Esophagus squamous epithelium (tissue), 5 donors: ENCODE measurements at places on chromosomes 7 and 10.

- DNase-seq = no peak
Observed at GRCh38 chr7:142546452-142546851, 202.8 kb upstream of the PRSS1 start.

- DNase-seq = no peak
Observed at GRCh38 chr10:86757113-86757972, 924 bp downstream of the BMPR1A start.

DNA sequence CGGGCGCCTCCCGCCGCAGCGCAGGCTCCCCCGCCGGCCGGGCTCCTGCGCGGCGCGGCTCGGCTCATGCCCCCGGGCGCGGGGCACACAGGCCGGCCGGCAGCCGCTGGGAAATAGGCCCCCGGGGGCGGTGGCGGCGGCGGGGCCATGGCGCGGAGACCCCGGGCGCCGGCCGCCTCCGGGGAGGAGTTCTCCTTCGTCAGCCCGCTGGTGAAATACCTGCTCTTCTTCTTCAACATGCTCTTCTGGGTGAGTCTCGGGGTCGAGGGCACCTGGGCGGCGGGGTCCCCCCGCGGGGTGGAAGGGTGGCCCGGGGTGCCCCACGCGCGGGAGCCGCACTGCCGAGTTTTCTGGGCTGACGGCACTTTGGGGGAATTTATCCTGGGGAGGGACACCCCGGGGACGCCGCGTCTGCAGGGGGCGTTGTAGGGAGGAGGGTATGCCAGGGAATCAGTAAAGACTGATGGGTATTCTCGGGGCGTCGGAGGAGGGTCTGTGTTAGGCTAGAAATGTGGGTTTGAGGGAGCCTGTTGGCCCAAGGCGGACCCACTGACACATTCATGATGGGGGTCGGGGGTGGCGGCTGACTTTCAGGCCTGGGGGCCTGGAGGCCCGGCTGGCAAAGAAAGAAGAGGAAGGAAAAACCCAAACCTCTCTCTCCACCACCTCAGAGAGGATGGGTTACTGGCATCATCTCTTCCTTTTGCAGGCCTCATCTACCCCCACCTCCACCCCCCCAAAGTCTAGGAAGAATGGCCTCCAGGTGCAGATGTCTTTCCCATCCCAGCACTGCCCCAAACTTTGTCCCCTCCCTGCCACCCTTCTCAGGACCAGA, 544 bp downstream of the TSPAN33 start:
- DNase-seq = no peak

GRCh38 chr10:119316729-119317097, 109.3 kb downstream of the GRK5 start:
- no peak for DNase-seq

- DNase-seq = no peak
Observed at GRCh38 chr7:107742678-107743566, 1.0 kb upstream of the CBLL1 start.

DNA sequence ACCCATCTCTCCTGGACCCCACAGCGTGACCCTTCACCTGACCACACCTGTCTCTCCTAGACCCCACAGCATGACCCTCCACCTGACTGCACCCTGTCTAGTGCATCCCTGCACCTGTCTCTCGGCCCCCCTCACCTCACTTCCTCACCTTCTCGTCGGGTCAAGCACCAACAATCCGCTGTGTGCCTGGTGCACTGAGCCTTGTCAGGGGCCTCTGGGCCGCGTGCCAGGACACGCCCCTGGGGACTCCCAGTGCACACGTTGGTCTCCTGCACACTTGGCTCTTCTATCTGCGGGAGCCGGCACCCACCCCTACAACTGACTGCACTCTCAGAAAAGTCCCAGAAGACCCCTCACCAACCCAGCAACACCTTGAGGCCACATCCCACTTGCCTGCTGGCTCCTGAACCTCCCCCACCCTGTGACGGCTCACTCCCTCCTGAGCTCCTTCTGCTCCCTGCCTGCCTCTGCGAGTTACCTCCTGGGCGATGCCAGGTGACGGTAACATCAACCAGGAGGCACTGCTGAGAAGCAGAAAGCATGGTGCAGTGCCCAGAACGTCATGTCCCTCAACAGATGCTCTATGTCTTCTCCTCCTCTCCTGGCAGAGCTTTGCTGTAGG, 147.6 kb downstream of the DIP2C start:
- DNase-seq = no peak

DNA sequence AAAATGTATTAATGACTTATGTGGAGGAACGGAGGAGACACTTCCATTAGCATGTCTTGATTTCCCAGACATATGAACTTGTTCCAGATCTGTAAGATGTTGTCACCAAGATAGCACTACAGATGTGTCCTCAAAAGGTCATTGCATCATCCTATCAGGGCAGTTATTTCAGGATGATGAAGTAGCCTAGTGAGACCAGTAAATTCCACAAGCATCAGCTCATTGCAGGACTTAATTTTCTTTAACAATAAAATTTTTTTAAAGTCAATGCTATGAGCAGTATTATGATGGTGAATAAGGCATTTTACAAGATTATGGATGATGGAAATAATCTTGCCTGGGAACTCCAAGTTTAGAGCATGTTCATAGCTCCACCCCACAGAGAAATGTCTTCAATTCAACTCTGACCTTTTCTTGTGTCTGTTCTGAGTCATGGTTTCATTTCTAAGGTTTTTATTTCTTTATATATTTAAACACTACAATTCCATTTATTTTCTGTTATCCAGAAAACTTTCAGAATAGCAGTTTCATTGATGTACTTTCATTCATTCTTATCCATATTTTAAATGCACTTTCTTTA, 1203.3 kb upstream of the CELF2 start:
- no peak for DNase-seq

- DNase-seq = no peak
Observed at GRCh38 chr10:92692080-92692671, 2.4 kb downstream of the HHEX start.

GRCh38 chr10:63887023-63887589, 365.9 kb downstream of the REEP3 start:
- no peak for DNase-seq

DNA sequence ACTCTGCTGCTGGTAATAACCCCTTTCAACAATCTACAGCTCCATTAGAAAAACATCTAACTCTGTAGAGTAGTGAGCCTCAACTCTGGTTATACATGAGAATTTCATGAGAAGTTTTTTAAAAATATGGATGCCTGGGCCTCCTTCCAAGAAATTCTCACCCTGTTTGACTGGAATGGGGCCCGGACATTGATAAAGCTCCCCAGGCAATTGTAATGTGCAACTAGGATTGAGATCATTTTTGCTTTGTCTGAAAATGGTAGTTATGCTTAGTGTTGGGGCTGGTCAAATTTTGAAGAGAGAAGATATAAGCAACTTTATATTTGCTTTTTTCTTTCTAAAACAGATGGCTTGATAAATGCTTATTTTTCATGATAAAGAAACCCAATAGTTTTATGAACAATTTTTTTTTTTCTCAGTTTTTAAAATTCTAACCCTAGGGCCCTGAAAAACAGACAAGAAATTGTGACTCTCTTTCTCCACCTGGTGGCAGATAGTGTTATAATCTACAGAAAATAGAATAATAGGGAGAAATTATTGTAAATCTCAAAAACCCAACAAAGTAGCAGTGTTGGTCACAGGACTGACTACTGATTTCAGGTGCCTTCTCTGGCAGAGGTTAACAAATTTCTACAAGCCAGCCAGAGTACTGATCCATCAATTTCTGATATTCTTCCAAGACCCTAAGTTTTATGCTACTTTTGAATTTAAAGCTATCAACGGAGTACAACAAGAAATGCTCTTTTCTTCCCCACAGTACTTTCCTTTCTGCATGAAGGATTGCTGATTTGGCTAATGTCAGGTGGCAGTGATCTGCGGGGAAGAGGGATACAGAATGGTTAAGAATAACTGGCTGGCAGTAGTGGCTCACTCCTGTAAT, 174.8 kb downstream of the DKK1 start:
- no peak for DNase-seq

DNA sequence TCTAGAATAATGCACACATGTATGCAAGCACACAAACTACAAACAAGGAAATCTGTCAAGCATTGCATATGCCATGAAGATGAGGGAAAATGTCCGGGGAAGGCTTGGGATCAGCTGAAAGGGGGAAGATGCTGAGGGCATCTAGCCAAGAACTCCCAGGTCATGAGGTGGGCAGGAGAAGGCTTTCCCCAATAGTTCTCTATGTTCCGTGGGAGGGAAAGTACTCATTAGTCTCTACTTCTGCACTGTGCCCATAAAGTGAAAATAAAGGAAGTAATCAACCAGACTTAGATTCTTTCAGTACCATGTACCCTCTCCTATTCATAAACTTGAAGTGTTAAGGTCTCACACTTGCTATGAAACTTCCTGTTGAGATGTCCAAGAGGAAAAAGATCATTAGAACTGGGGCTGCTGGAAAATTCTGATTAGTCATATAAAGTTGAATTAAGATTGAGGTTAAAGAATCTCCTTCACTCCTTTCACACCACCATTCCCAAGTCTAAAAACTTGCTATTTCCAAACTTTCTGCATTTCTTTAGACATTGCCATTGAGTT, 17.1 kb upstream of the LIPF start:
- DNase-seq = no peak

DNA sequence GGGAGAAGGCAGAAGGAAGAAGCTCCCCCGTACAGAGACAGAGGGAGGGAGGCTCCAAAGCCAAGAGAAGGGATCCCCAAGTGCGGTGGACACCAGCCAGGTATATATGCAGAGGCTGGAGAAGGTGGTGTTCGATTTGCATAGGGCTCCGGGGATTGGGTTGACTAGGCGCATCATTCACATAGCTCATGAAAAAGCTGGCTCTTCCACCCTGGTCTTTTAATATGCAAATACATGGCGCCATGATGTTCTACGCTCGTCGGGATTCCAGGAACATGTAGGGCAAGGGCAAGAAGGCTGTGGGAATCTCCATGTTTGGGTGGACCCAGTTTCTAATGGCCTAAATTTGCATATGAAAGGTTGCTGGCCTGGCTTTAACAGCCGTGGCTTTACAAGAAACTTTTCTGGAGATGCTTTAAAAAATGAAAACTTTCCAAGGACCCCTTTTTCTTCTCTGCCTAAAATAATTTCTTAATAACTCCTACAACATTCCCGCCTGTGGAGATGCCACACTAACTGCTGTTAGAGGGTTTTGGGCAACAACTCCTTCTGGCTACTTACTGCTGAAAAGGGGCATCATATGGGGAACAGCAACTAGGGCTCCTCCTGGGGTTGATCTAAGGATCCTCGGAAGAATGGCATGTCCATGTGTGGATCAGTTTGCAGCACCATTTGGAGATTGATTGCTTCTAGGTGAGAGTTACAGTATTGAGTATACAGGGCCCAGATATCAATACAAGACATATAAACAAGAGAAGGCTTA, 28.3 kb downstream of the C1GALT1 start:
- DNase-seq = no peak

DNA sequence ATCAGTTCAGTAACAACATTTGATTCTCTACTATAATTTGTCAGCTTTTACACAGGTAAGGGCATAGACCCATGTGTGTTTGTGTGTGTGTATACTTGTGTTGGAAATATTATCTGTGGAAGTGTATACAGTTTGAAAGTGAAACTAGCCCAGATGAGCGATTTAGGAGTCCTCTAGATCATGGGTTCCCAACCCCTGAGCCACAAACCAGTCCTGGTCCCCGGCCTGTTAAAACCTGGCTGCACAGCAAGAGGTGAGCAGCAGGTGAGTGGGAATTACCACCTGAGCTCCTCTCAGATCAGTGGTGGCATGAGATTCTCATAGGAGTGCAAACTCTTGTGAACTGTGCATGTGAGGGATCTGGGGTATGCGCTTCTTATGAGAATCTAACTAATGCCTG, 1221.5 kb upstream of the SORCS1 start:
- no peak for DNase-seq

DNA sequence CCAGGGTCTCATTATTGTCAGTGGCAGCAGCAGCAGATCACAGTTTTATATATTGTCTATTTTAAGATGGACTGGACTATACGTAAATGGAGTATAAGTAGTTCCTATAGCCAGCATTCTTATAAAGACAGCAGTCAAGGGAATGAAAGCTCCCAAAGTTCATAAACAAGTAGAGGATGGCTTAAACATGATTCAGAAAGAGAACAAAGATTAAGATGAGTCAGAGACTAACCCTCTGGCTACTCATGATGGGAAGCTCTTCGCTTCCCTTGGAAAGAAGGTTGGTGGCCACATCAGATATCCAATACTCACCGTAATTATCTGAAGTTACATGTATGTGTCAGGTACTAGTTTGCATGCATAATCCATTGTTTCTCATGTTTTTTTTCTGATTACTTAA, 277.0 kb downstream of the INHBA start:
- no peak for DNase-seq

- no peak for DNase-seq
Observed at GRCh38 chr10:131833013-131833412, 67.8 kb upstream of the PPP2R2D start.

DNA sequence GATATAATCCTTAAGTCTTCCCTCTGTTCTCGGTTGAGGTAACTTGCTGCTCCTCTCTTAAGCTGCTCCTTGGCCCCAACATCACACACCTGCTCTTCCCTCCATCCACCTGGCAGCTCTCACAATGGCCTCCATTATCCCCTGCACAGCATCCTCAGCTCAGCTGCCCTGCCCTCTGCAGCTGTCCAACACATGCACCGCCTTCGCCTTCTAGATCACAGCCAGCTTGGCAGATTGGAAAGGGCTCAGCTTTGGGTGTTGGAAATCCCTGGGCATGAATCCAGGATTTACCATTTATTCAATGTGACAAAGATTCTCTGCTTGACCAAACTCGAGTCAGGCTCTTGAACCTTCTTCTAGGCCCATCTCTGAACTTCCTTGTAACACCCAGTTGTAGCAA, 20.6 kb downstream of the RGR start:
- DNase-seq = no peak

- DNase-seq = no peak
Observed at GRCh38 chr10:111498560-111498959, 421.7 kb downstream of the ADRA2A start.
